ENCODE measurements at places on chromosomes 2 and 18.

- no peak for DNase-seq
Measured at GRCh38 chr18:12880541-12880910, 3.5 kb downstream of the PTPN2 start.

DNA sequence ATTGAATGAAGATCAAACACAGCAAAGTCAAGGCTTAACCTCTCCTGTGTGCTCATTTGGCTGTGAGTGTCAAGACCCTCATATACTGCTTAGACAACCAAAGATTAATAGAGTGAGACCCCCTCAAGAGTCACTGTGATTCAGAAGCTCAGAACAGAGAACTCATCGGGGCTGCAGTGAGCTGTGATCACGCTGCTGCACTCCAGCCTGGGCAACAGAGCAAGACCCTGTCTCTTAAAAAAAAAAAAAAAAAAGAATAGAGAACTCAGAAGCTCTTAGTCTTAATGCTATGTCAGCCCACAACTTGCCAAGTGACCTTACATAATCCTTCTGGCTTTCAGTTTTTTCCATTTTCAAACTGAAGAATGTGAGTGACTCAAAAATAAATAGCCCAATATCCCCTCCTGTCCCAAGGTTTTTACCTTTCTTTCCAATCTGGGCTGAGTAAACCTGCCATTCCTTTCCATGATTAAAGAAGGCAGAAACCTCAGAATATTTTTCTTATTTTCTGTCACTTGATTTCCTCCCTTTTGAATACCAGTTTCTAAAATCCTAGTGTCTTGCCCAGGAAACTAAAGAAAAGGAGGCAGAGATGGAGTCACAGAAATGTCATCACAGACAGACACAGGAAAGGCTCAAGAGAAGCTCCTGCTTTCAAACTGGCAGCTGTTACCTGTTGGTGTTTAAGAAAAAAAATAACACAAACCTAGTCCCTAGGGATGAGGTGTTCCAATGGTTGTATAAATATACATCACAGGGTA, 102.4 kb downstream of the CACNB4 start:
- no peak for DNase-seq

DNA sequence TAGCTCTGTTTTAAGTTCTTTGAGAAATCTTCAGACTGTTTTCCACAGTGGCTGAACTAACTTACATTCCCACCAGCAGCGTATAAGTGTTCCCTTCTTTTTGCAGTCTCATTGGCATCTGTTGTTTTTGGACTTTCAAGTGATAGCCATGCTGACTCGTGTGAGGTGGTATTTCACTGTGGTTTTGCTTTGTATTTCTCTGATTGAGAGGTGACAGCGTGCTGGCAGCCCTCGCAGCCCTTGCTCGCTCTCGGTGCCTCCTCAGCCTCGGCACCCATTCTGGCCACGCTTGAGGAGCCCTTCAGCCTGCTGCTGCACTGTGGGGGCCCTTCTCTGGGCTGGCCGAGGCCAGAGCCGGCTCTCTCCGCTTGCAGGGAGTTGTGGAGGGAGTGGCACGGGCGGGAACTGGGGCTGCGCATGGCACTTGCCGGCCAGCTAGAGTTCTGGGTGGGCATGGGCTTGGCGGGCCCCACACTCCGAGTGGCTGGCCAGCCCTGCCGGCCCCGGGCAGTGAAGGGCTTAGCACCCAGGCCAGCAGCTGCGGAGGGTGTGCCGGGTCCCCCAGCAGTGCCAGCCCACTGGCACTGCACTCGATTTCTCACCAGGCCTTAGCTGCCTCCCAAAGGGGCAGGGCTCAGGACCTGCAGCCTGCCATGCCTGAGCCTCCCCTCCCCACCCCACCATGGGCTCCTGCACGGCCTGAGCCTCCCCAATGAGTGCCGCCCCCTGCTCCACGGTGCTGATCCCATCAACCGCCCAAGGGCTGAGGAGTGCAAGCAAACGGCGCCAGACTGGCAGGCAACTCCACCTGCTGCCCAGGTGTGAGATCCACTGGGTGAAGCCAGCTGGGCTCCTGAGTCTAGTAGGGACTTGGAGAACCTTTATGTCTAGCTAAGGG, 151.8 kb downstream of the IRS1 start:
- DNase-seq = no peak

- peak; percentile 52 for DNase-seq
Measured at GRCh38 chr2:9738535-9739496, 104.5 kb upstream of the TAF1B start.

- peak; percentile 40 for DNase-seq
Measured at GRCh38 chr2:85266146-85267041, 61.4 kb downstream of the TGOLN2 start.

DNA sequence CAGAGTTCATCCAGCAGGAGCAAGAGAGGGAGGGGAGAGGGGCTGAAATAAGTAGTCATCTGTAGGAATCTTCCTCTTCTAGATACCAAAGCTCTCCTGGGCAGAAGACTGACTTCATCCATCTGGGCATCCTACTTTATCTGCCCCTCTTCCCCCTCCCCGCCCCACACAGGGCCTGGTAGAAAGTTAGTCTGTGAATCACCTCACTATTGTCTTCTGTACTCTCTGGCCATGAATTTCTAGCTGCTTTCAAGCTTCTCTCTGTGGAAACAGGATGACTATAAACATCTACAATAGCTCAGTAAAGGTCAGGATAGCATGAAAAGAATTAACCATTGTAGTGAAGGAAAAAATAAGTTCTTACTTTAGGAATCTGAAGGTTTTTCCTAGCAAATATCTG, 47.7 kb upstream of the RNU4ATAC start:
- DNase-seq = no peak

DNA sequence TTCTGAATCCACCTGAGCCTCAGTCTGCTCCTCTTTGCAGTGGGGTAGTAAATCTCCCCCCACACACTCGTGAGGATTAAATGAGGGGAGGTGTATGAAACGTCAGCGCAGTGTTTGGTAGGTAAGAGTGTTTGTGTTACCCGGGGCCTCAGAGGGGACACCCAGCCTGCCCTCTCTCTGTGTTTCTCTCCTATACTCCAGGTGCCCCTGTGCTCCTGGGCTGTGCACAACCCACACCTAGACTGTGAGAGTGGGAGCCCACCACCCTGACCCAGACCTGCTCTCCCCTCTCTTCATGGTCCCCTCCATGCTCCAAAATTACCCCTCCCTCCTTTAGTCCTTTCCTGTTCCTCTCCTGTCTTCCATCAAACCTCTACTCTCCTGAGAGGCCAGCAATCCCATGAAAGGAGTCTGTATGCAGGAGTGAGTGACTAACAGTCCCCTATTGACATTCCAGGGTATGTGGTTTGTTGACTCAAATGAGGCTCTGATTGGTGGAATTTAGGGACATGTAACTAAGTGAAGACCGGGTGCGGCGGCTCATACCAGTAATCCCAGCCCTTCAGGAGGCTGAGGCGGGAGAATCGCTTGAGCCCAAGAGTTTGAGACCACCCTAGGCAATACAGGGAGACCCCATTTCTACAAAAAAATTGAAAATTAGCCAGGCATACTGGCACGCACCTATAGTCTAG, 10.4 kb downstream of the CIB4 start:
- no peak for DNase-seq

GRCh38 chr2:161138429-161138828, 21.8 kb upstream of the TANK start:
- peak; percentile 30 for DNase-seq

- no peak for DNase-seq
Measured at GRCh38 chr2:133400411-133400810, 167.9 kb downstream of the NCKAP5 start.

DNA sequence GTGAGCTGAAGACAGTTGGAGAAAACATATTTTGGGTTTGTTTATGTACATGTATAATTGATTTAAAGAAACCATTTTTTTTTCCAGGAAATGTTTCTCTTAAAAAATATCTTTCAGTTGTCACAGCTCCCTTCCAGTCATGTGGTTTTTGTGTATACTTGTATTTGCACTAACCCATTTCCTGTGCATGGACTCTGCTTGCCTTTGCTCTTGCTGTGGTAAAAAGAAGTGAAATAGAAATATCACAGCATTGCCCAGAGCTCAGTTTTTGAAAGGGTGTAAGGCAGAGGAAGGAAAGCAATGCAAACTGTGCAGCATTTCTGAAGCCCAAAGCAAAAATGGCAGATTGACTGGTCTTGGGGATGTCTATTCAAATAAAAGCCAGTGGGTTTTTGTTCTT, 10.4 kb upstream of the DOCK10 start:
- peak; percentile 50 for DNase-seq

DNA sequence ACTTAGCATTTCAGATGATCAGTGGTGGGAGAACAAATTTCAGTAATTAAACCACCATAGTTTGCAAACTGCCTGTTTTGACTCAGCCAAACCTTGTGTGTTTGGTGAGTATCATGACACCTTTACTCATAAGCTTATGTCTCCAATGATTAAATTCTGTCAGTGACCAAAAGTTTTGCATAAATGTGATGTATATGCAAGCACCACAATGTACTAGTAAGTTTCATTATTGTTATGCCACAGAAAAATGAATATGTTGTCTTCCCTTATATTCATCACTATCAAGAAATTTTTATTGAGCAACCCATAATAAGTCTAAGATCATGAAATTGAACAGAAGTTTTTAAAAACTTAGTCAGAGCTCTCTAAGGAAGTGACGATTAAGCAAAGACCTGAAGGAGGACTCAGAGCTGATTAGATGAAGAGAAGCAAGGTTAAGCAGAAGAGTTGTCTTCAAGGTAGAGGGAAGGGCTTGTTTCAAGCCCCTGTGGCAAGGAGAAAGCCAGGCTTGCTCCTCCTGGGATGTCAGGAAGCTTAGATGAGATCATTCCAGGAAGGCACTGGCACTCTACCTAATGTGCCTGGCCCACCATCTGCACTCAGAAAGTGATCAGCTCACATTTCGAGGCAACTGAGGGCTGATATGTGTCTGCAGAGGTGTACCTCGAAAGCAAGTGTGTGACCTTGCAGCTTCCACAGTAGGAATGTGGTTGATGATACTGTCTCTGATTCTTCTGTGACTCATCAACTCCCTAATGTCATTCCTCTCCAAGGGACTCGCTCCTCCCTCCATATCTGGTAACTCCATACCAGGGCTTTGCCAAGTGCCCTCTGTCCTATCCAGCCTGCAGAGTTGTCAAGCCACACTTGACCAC, 54.7 kb downstream of the KCTD18 start:
- no peak for DNase-seq

DNA sequence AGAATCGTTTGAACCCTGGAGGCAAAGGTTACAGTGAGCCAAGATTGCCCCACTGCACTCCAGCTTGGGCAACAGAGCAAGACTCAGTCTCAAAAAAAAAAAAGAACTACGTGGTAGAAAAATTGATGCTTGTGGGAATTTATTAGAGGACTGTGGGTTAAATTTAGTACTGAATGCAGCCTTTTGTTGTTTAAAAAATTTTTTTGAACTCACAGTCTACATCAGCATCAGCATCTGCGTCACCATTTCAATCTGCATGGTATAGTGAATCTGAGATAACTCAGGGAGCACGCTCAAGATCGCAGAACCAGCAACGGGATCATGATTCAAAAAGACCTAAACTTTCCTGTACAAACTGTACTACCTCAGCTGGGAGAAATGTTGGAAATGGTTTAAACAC, 30.5 kb downstream of the MARCHF7 start:
- no peak for DNase-seq

- no peak for DNase-seq
Measured at GRCh38 chr2:8159211-8159965, 522.5 kb upstream of the ID2 start.

DNA sequence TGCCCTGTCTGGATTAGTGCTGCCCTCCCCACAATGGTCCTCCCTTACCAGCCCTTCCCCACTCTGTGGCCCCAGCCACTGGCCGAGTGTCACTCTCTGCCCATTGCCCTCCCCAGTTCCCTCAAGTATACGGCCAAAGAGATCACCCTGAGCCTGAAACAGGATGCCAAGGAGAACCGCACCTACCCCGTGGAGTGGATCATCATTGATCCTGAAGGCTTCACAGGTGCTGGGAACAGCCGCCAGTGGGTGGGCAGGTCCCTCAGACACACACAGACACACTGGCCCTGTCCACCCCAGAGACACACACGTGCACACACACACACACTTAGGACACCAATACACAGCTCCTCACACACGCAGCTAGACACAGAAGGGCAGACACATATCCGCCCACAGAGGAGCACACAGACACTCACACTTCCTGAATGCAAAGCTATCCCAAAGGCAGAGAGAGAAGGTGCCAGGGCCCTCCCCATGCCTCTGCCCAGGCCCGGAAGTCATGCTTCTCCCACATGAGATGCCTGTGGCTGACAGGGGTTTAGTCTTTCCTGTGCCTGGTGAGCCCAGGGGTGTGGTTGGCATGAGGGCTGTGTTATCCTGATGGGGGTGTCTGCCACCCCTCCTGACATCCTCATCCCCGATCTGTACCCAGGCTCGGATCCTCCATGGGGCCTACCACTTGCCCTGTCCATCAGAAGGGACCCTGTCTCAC, 2.9 kb downstream of the CHRND start:
- no peak for DNase-seq

DNA sequence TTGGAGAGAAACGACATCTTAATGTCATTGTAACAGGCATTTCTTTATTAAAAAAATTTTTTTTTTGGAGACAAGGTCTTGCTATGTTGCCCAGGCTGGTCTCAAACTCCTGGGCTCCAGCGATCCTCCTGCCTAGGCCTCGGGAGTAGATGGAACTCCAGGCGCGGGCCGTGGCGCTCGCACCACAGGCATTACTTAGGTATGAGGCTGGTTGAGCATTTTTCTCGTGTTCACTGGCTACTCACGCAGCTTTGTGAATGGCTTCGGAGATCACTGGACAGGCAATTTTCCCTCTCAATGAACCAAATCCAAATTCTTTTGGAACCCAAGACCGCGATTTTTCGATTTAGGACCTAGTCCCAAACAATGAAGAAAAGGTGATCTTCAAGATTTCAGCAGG, 795 bp upstream of the TCF7L1 start:
- DNase-seq = no peak

GRCh38 chr2:8193686-8194615, 487.9 kb upstream of the ID2 start:
- no peak for DNase-seq

DNA sequence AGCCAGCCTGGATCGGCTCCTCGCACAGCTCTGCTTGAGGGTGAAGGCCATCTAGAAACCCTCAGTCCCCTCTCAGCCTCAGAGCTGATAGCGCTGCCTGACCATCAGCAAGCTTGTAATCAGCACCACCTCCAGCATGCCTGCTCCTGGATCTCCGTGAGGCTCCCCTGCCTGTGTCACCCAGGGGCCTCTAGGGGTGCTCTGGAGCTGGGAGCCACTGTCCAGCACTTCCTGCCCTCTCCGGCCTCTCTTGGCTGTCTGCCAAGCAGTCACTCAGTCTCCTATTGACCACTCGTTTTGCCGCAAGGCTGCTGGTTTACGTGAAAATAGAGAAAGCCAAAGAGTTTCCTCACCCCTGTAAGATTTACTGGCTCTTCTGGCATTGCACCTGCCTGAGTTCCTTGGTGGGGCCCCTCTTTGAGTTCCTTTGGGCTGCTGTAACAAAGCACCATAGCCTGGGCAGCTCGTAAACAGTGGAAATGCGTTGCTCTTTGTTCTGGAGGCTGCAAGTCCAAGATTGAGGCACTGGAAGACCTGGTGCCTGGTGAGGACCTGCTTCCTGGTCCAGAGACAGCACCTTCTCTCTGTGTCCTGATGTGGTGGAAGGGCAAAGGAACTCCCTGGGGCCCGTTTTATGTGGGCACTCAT, 17.9 kb downstream of the CAPN10 start:
- DNase-seq = peak; percentile 54

- peak; percentile 87 for DNase-seq
Measured at GRCh38 chr2:239275044-239275685, 125.7 kb downstream of the HDAC4 start.

GRCh38 chr2:7609556-7609955, 692.3 kb downstream of the RNF144A start:
- DNase-seq = no peak
